ENCODE measurements at places on chromosomes 5 and 9.

GRCh38 chr5:121634946-121635345 lies 216.7 kb upstream of the FTMT start:
- DNase-seq: no peak

GRCh38 chr9:135468854-135469521 lies 10.6 kb upstream of the PPP1R26 start:
- DNase-seq: peak; percentile 15

DNA sequence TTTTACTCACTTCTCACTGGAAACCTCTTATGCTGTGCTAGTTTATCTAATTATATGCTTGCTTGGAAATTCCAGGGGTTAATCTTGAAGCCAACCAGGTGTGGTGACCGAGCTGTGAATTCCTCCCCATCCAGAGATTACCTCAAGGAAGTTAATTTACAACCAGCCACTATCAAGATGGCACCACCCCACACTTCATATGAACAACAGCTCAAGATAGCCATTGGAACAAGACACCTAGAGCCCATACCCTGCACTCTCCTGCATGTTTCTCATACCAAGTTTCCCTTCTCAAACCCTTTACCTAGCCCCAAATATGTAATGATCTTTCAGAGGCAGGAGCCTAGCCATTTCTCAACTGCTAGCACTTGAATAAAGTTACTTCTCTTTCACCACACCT lies 2156.9 kb upstream of the C9orf72 start:
- DNase-seq: no peak

DNA sequence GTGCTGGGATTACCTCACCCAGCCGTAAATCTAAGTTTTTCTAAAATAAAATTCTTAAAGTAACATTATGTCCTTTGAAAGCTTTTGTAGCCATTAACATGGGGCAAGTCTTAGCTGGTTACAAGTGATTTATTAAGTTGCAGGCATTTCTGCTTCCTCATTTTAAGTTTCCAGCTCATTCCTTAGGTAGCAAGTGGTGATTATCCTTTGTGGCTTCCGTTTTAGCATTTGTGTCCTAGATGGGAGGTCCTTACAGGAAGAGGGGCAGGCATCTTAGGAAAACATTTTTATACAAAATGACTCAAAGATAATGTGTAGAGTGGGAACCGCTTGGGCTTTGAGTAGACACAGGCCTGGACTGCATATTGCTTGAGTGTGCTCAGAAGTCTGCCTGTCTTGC lies 35.0 kb upstream of the ROPN1L start:
- no peak for DNase-seq

- DNase-seq: no peak
These were observed 641 bp downstream of the ATP6V1G1 start for GRCh38 chr9:114588210-114588609.

GRCh38 chr5:95909738-95910137 lies 51.9 kb downstream of the ELL2 start:
- DNase-seq: no peak
